Activated gamma-delta T cell treated with Interleukin-2 at 50 U/mL for 16 hours (primary cell): ENCODE measurements at places on chromosomes 16 and 17.

- no peak for DNase-seq
These were observed 3.9 kb downstream of the TRIM25 start for GRCh38 chr17:56909742-56910508.

- no peak for DNase-seq
These were observed 700.2 kb downstream of the KCNJ2 start for GRCh38 chr17:70869402-70870085.

- DNase-seq, result no peak
These were observed 27.1 kb upstream of the DBNDD1 start for GRCh38 chr16:90046122-90046970.

- no peak for DNase-seq
These were observed 4.9 kb downstream of the PRCD start for GRCh38 chr17:76544546-76545365.

GRCh38 chr16:84618581-84619460 lies 943 bp upstream of the COTL1 start:
- no peak for DNase-seq

DNA sequence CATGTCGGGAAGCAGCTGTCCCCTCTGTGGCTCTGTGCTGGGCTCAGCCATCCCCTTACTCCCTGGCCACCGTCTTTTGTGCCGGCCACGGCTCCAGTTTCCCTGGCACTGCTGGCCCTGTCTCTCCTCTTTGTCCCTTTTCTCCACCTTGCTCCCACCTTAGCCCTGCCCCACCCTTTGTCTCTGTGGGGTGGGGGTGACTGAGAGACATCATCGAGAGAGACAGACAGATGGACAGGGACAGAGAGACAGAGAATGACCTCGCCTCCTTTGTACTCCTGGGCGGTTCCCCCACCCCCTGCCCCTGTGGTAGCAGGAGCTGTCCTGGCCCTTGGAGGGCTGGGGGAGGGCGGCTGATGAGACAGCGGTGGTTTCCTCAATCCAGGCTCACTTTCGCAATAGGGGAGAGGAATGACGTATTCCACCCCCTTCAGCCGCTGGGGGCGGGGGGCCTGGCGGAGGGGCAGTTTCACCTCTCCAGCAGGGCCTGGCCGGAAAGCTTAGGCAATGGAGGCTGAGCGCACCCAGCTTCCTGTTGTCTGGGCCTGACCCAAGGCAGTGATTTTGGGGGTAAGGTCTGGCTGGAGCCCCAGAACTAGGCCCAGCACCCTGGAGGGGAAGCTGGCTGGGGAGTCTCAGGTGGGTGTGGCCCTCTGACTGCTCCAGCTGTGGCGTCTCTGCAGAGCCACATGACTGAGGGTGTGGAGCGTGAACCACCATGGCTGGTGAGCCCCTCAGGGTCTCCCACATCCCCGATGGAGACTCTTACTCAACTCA lies 7.3 kb downstream of the FMNL1 start:
- peak; percentile 76 for DNase-seq
